ENCODE measurements at places on chromosomes 6 and 20. TPM values are rescaled to one million over a fixed set of nuclear protein-coding genes. Genes with fewer than 3 reads are reported as not detected.

DNA sequence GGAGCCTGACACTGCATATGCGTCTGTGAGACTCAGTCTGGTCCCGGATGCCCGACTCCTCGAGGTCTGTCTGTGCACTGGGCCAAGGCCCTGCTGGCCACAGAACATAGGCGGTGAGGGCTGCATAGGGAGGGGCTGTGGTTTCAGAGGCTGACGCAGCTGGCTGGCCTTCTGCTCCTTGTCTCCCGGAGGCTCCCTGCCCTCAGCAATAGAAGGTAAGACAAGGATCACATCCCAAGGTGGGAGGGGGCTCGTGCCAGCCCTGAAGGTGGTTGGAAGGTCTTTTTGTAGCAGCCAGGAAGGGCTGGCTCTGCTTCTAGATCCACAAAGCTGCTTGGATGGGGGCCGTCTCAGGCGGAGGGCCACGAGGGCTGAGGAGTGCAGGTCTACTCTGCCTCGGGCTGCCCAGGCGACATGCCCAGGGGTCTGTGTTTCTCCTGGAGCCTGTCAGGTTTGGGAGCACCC, 239.8 kb upstream of the SULF2 start:
- DNase-seq, result no peak

GRCh38 chr6:145506565-145506964, 228.8 kb downstream of the EPM2A start:
- no peak for DNase-seq

Gene MYO6
- total RNA-seq, result 12.3 TPM

- no peak for DNase-seq
Observed at GRCh38 chr20:11982955-11983470, 65.3 kb downstream of the BTBD3 start.

GRCh38 chr6:61935242-61935846, 350.7 kb downstream of the KHDRBS2 start:
- no peak for DNase-seq

Gene MCM8
- 5.6 TPM for total RNA-seq

- no peak for DNase-seq
Observed at GRCh38 chr6:105545947-105546731, 143.3 kb upstream of the PREP start.

- no peak for DNase-seq
Observed at GRCh38 chr6:39932386-39932910, 1.8 kb downstream of the MOCS1 start.

Gene NMBR
- total RNA-seq, result not detected

- DNase-seq, result no peak
Observed at GRCh38 chr6:25731721-25732120, 22.8 kb upstream of the SLC17A4 start.
